NAMALWA (cell line): ENCODE measurements at places on chromosomes 4 and X.
A peak's percentile ranks its signal among the peaks of the same experiment; 100 is the strongest.

DNA sequence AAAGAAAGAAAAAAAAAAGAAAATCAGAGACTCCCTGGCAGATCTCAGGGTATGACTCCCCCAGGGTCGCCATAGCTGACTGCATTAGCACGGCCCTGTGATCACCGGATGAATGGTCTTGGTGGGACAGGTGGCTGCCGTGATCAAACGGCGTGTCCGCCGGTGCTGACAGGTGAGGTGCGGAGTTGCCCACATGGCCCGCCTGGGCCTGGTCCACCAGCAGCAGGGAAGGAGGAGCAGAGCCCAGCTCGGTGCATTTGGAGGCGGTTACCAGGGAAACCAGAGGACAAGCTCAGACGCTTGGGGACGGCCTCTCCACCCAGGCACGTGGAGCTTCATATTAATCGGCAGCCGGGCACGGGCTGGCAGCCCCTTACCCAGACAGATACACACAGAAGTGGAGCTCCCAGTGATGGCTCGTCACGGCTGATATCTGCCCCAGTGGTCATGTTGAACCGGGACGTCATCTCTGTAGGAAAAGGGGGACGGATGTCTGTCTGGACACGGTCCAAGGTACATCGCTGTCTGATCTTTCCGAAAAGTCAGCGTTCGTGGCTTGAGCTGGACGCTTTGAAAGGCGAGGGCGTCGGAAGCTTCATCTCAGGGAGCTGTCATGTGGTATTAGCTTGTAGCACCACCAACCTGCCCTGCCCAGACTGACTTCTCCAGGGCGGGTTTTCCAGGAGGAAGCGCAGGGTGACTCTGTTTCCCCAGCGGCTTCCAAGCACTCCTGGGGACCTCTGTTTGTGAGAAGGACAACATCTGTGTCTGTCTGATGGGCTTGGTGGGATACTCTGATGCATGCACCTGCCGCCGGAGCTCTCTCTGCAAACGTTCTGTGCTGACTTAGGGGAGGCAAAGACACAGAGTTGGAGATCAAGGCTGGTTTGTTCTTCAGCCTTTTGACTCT, 180.7 kb downstream of the CRLF2 start:
- no peak for DNase-seq

DNA sequence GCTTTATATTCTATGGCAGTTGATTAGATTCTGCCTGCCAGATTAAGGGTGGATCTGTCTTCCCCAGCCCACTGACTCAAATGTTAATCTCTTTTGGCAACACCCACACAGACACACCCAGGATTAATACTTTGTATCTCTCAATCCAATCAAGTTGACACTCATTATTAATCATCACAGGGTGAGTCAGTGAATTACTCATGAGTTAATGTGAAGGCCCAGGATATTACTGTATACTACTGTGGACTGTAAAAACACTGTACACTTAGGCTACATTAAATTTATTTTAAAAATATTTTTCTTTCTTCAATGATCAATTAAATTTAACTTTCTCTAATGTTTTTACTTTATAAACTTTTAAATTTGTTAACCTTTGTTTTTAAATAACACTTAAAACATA, 87.7 kb downstream of the NAP1L3 start:
- no peak for DNase-seq

DNA sequence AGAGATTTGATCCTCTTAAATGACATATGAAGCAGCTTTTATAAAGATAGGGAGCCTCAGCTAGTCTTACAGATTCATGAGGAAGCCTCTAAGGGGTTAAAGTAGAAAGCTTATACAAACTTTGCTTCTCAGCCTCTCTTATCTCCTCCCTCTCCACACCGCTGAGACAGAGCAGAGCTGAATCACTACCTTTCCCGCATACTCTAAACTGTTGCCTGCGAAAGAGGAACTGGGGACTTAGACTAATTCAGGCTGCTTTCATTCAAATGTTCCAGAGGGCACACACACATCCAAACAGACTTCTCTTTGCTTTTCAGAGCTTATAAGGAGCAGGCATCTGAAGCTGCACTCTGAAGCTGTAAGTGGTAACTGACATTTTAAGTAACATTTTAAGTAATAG, at the start of gene SERTM2:
TSS of gene SERTM2 (plus strand) at position 169 of the 400 bp plus-strand sequence. CDS start 7,213 bp downstream, outside the sequence.
- DNase-seq, result peak; percentile 13

DNA sequence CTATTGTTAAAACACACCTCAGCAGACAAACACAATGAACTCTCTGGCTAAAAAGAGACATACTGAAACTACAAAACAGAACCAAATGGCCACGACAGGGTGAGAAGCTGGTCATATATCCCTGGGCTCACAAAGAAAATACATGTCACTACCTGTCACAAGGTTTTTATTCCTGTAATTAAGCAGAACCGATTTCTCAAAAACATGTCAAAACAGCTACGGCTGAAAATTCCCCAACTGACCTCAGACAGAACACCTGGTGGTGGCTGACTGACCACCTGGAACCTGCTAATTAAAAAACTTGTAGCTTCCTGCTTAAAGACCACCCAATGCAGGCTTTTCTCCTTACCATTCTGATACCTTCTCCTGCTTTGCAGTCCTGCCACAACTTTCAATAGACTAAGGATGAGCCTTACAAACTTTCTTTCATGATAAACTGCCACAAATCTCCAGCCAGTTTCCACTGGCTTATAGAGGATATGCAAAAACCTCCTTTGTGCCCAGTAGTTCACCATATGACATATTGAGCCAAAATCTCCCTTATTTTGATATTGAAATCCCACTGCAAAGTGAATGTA, 571.9 kb downstream of the SPOCK3 start:
- no peak for DNase-seq
